ENCODE measurements at places on chromosomes 4 and X.

GRCh38 chrX:151609222-151609621 lies 45.7 kb downstream of the PASD1 start:
- no peak for DNase-seq

GRCh38 chr4:85603437-85604336 lies 128.7 kb downstream of the ARHGAP24 start:
- DNase-seq, result no peak

- no peak for DNase-seq
Measured at GRCh38 chr4:183263787-183264386, 56.2 kb downstream of the CLDN22 start.

- DNase-seq, result no peak
Measured at GRCh38 chrX:49176421-49177326, 5.0 kb downstream of the PLP2 start.

GRCh38 chrX:28498658-28499057 lies 88.6 kb upstream of the IL1RAPL1 start:
- no peak for DNase-seq

DNA sequence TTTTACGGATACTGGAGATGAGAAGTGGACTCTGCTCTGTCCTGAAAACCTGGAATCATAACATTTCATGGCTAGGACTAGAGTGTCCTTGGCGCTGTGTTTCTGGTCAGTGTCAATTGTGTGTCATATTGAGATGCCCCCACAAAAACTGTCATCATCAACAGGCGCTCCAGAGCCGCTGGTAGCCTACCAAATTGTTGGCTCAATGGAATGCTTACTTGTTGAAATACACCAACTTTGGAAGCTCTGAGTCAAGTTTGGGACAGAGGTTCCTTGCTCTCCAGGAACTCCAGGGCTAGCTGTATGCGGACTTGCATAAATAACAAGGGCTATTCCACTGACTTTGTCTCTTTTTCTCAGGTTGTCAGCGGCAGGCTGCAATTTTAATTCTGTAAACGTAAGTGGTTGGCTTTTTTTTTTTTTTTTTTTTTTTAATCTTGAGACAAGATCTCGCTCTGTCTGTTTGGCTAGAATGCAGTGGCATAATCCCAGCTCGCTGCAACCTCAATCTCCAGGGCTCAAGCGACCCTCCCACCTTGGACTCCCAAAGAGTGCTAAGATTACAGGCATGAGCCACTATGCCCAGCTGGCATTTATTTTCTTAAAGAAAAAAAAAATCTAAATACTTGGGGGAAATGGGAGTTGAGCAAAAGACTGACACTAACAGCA lies 871 bp upstream of the HPGD start:
- no peak for DNase-seq

DNA sequence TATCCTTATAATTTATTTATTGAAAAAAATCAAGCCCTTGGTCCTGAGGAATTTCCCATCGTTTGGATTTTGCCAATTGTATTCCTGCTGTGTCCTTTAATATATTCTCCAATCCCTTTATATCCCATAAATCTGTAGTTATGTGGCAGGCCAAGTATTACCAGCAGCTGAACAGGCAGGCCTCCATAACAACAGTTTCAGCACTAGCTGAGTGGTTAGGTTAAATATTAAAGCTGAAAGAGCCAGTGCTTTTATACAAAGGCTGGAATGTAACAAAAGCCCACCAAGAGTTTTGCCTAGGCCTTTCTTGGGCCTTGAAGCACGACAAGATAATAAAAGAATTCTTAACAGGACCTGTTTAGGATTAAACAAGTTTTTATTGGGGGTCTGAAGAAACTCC lies 366.6 kb upstream of the GALNT7 start:
- DNase-seq, result no peak

DNA sequence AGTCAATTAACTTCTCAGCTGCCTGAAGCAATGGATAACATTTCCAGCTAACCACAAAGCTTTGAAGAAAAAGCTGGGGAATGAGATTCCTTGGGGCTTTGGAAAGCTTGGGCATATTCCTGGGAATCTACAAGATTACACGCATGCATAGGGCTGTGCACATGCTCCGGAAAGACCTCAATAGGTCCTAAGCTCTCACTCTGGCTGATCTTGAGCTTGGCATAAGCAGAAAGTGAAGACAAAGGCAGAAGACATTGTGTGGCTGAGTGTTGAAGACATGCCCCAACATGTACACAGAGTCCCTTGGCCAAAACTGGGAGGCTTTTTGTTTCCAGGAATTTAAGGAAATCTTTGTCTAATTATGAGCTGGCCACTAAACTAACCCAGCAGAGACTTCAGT lies 31.2 kb downstream of the ATG4A start:
- DNase-seq, result no peak

GRCh38 chr4:46016306-46016705 lies 107.5 kb downstream of the GABRG1 start:
- no peak for DNase-seq

- no peak for DNase-seq
Measured at GRCh38 chr4:46645126-46645525, 255.2 kb upstream of the GABRA2 start.

DNA sequence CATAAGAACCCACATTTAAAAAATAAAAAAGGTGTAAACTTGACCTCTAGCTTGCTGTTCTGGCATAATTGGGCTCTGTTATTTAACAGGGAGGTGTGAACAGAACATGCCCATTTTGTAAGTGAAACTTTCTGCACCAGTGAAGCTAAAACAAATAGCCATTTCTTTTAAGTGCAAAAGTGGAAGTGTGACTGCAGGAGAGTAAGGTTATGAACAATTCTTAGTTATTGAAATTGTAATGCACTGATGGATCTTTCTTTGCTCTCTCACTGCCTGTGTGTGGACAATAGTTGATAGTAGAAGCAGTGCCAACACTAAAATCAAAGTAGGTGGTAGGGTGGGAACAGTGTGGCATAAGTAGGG lies 12.6 kb downstream of the P2RY10 start:
- DNase-seq, result no peak

- no peak for DNase-seq
Measured at GRCh38 chr4:151035911-151036310, 20.8 kb upstream of the LRBA start.

- no peak for DNase-seq
Measured at GRCh38 chr4:6495736-6496135, 23.3 kb upstream of the PPP2R2C start.

GRCh38 chr4:147760695-147761094 lies 28.8 kb downstream of the ARHGAP10 start:
- no peak for DNase-seq

DNA sequence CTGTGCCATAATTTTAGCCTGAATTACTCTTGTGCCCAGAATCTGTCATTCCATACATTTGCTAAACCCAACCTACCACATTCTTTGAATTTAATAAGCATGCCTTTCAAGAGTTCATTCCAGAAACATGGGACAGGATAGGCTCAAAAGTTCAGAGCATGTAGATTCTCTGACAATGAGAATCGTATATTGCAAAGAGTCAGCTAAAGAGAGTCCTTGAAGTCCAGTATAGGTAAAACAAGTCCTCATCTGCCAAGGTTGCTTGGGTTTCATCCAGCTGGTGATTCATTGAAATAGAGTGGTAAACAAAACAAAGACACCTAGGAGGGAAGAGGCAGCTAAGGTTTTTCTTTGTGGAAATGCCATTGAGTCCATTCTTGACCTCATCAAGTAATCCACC lies 249.3 kb upstream of the DIPK2B start:
- no peak for DNase-seq

- DNase-seq, result no peak
Measured at GRCh38 chr4:94306713-94307112, 35.9 kb downstream of the HPGDS start.

GRCh38 chrX:82703551-82703950 lies 804.5 kb upstream of the POU3F4 start:
- DNase-seq, result no peak

- DNase-seq, result no peak
Measured at GRCh38 chr4:168741281-168742173, 244.7 kb downstream of the PALLD start.

DNA sequence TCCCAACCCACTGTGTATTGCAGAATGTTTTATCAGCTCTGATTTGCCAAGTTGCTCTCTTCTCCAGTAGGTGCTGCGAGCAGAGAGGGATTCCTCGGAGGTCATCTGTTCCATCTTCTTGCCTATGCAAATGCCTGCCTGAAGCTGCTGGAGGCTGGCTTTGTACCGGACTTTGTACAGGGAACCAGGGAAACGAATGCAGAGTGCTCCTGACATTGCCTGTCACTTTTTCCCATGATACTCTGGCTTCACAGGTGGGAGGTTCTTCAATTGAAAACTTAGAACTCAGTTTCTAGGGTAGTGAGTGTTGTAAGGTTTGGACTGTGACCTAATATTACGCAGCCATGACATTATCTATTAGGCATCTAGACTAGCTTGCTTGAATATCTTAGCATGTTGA lies 24.9 kb downstream of the AR start:
- no peak for DNase-seq

- DNase-seq, result no peak
Measured at GRCh38 chrX:67570839-67571238, 27.0 kb downstream of the AR start.

DNA sequence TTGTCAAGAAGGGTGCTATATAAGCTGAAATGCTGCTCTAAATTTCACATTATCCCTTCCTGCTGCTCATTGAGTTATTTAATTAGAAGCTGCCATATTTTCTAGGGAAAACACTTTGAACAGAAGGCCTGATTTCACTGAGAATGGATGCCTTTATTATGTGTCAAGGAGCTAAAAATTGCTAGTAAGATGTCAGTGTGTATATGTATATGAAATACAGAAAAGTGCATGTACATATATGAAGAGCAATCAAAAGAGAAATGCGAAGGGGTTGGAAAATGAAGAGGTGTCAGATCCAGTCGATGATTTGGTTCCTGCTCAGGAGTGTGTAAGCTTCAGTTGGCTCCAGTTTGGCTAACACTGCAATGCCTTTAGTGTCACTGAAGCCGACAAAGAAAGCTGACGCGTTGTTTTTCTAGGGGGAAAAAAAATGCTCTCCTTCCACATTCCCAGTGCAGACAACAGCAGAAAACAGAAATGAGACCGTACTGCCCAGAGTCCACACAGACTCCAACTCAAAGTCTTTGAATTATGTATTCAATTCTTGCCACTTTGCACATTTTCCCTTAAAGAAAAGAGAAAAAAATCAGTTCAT lies 154.2 kb downstream of the NHS start:
- DNase-seq, result no peak

DNA sequence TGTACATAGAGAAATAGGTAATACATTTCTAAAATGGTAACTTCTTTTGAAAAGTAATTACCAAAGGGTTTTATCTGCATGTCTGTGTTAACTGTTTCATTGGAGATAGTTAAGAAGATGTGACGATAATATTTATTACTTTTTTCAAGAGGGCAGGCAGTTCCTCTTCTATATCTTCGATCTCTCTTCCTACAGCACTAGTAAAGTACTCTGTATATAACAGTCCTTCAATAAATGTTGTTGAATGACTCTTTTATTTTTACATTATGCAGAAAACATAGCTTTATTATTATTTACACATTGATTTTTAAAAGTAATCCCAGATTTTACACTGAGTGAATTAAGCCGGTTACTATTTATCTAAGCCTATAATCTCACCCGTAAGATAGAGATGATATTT lies 51.8 kb downstream of the TMPRSS11E start:
- DNase-seq, result no peak

DNA sequence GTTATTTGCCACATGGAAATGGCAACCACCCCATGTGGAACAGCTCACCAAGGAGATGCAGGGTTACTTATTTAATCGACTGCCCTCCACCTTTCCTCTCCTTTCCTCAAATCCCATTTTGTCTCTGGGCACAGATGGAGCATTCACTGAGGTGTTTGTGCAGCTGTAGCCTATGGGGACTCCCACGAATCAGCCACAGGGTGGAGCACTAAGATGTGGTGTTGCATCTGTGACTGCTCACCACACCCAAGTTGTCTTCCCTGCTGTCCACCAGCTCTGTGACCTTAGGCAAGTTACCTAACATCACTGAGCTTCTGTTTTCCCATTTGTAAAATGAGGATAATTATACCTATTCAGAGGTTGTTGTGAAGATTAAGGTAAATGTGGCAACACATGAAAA lies 252.4 kb upstream of the CPEB2 start:
- DNase-seq, result no peak

DNA sequence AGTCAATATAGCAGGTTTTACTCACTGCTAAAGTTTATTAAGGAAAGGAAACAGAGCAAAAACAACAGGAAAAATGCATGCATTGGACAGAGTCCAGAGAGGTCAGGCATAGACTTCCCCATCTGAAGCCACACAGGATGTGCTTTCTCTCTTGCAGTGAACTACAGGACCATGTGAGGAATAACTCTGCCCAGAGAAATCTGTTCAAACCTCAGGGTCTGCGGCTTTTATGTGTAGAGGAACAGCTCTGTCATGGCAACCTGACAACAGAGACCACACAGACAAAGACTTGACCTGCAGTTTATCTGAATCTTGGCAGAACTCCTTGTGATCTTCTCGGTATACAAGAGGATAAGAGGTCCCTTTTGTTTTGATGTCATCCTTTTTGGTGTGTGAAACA lies 46.3 kb upstream of the LONRF3 start:
- no peak for DNase-seq

DNA sequence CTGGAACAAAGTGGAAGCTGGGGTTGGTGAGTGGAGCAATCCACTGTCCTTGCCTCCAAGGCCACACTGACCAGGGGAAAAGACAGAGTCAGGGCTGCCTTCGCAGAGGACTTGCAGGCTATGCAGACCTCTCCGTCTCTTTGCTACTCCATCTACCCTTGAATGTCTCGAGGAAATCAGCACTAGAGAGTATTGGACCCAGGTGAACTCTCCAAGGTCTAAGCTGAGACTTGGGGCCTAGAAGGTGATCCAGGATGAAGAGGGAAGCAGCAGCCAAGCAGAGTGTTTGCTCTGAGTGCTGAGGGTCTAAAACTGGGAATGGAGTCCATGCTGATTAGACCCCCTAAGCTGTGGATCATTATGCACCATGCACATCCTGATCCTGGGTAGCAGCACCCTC lies 54.5 kb downstream of the ANXA3 start:
- no peak for DNase-seq

DNA sequence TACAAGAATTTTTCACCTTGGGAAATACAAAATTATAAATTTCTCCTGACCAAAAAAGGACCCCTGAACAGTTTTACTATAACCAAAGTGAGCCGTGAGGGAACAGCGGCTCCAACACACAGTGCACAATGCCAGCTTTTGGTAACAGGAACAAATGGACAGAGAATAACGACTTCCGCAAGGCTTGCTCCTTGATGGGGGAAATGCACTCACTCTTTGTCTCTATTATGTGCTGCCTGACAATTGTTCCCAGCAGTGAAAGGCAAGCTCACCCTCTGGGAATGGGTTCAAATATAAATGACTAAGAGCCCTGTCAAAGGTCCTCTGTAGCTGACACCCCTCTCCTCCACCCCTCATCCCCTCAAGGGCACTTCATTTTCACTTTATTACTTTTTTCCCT lies 325.8 kb upstream of the GALNT7 start:
- no peak for DNase-seq

All from cerebellar nuclear complex (tissue), 1 donor.